Activated CD8-positive, alpha-beta T cell treated with anti-CD3 and anti-CD28 coated beads, Interleukin-2, amount 10 ng/mL, durations not matched to agents 7 days and 5 days (primary cell): ENCODE measurements at places on chromosomes 1 and 21. TPM values are rescaled to one million over a fixed set of nuclear protein-coding genes. Genes with fewer than 3 reads are reported as not detected.

DNA sequence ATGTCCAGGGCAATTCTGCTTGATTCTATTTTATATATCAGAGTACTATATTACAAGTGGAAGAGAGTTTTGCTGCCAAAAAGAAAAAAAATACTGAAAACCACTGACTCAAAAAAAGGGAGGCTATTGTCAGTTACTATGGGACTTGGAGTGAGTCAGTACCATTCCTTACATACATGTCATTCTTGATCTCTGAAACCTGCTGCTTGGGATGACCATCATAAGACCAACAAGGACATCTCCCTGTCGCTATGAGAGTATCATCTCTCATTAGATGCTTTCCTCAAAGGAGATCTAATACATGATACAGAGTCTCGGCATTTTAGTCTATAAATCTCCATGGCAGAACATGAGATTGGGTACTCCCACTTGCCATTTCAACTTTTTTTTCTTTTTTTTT lies 11.8 kb upstream of the INPP5B start:
- no peaks in the 10 kb centered on the region for H3K4me1 ChIP-seq
- no peak overlapping the region for H3K27ac ChIP-seq
- no peak for DNase-seq
- H3K4me3 ChIP-seq, result no peak overlapping the region
- no peaks in the 10 kb centered on the region for H3K27me3 ChIP-seq
- H3K36me3 ChIP-seq, result peaks cover 34% of the 10 kb centered on the region

DNA sequence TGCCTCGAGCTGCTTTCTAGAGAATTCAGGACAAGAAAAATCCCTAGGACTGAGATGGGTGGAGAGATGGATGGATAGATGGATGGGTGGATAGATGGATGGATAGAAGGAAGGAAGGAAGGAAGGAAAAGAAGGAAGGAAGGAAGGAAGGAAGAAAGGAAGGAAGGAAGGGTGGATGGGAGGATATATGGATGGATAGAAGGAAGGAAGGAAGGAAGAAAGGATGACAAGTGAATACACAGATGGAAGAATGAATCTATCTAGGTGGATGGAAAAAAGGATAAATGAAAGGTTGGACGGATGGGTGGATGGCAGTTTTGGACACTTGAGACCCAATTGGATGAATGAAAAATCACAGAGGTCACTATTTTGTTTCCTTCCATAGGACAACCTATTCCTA lies 120.4 kb upstream of the KAZN start:
- no peak overlapping the region for H3K4me3 ChIP-seq
- no peaks in the 10 kb centered on the region for H3K36me3 ChIP-seq
- no peak for DNase-seq
- no peaks in the 10 kb centered on the region for H3K27me3 ChIP-seq
- H3K27ac ChIP-seq, result no peak overlapping the region
- H3K4me1 ChIP-seq, result no peaks in the 10 kb centered on the region

DNA sequence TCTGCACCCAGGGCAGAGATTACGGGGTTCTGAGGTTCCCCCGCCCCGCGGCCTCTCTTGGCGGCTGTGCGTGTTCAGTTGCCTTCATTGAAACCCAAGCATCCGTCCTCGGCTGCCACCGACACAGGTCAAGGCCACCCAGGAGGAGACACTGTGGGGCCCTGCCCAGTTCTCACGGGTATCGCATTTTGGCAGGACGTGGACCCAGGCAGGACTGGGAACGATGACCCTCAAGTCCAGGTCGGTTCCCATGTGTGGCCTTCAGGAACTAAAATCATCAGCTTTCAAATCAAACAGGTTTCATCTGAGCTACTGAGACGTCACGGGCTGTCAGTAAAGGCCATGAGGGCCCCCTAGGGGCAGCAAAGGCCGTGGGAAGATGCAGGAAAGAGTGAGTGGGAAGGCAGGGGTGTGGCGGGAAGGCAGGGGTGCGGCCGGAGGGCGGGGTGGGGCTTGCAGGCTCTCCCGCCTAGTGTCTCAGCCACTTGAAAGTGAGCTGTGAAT lies 7.0 kb upstream of the C1orf174 start:
- peaks cover 37% of the 10 kb centered on the region for H3K4me1 ChIP-seq
- no peaks in the 10 kb centered on the region for H3K27me3 ChIP-seq
- no peak for DNase-seq
- no peaks in the 10 kb centered on the region for H3K36me3 ChIP-seq
- no peak overlapping the region for H3K27ac ChIP-seq
- no peak overlapping the region for H3K4me3 ChIP-seq

- peak overlapping the region; percentile 44 for H3K4me3 ChIP-seq
- H3K36me3 ChIP-seq, result peaks cover 65% of the 10 kb centered on the region
- DNase-seq, result no peak
- H3K27me3 ChIP-seq, result no peaks in the 10 kb centered on the region
- peak overlapping the region; percentile 84 for H3K27ac ChIP-seq
Observed at GRCh38 chr1:198966519-198966918, 327.7 kb downstream of the PTPRC start.

- no peak for DNase-seq
- no peak overlapping the region for H3K27ac ChIP-seq
- H3K4me1 ChIP-seq, result no peaks in the 10 kb centered on the region
- no peaks in the 10 kb centered on the region for H3K27me3 ChIP-seq
- no peak overlapping the region for H3K4me3 ChIP-seq
- no peaks in the 10 kb centered on the region for H3K36me3 ChIP-seq
Observed at GRCh38 chr1:4305526-4306301, 348.7 kb upstream of the AJAP1 start.

- H3K27me3 ChIP-seq, result no peaks in the 10 kb centered on the region
- DNase-seq, result no peak
- no peak overlapping the region for H3K4me3 ChIP-seq
- peaks cover 2% of the 10 kb centered on the region for H3K36me3 ChIP-seq
Observed at GRCh38 chr1:28412731-28413130, 43.2 kb downstream of the PHACTR4 start.

DNA sequence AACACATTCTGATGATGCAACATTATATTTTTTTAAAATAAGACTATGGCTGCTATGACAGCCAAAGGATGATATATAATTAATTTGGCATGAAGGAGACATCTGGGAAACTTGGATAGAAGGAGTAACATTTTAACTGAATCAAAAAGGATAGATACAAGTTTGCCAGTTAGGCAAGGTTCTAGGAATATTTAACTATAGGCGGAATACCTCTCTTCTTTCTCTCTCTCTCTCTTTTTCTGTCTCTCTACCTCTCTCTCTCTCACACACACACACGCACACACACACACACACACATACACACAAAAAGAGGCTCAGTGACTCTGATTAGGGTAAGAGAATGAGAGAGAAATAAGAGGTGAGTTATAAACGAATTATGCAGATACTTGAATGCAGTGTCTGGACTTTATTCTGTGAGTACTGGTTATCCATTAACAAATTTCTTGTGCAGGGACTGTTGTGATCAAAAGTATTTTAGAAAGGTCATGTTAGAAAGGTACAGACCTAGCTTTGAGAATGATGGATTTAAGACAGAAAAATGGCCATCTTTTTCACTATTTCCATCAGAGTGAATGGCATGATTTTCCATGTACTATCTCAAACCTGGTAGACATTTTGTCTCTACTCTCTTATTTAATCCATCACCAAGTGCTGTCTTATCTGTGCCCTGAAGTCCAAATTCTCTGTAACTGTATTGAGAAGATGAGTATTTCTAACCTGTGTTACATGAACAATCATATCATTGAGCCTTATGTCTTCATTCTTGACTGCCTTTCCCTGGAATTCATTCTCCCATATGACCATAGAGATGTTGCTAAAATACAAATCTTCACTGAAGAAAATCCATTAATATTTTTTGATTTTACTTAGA lies 1106.9 kb upstream of the ADGRL4 start:
- H3K27ac ChIP-seq, result no peak overlapping the region
- H3K4me1 ChIP-seq, result no peaks in the 10 kb centered on the region
- H3K4me3 ChIP-seq, result no peak overlapping the region
- DNase-seq, result no peak
- H3K36me3 ChIP-seq, result no peaks in the 10 kb centered on the region
- H3K27me3 ChIP-seq, result no peaks in the 10 kb centered on the region

GRCh38 chr1:202323731-202324130 lies 18.0 kb downstream of the UBE2T start:
- peaks cover 4% of the 10 kb centered on the region for H3K27me3 ChIP-seq
- no peak overlapping the region for H3K4me3 ChIP-seq
- H3K36me3 ChIP-seq, result no peaks in the 10 kb centered on the region
- DNase-seq, result no peak
- no peak overlapping the region for H3K27ac ChIP-seq

- H3K4me3 ChIP-seq, result no peak overlapping the region
- peaks cover 23% of the 10 kb centered on the region for H3K4me1 ChIP-seq
- no peak for DNase-seq
- H3K27me3 ChIP-seq, result no peaks in the 10 kb centered on the region
- no peak overlapping the region for H3K27ac ChIP-seq
Observed at GRCh38 chr1:182716740-182717720, 32.6 kb upstream of the RGS8 start.

DNA sequence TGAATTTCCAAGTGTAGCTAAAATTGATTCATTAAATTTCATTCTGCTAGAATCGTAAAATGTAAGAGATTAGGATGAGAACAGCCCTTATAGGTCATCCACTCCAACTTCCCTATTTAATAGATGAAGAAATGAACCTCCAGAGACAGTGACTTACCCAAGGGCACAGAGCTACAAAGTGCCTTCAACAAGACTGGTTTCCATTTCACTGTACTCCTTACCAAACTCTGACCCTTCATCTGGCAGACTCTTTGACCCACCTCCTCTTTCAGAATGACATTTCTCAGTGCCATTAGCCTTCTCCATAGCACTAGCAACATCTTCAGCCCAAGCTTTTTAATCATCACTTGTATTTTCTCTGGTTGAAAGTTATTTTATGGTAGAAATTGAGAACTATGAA lies 161.3 kb downstream of the NEK7 start:
- no peak overlapping the region for H3K27ac ChIP-seq
- H3K36me3 ChIP-seq, result peaks cover 46% of the 10 kb centered on the region
- H3K27me3 ChIP-seq, result no peaks in the 10 kb centered on the region
- H3K4me1 ChIP-seq, result peaks cover 5% of the 10 kb centered on the region
- no peak overlapping the region for H3K4me3 ChIP-seq

- no peaks in the 10 kb centered on the region for H3K27me3 ChIP-seq
- H3K36me3 ChIP-seq, result no peaks in the 10 kb centered on the region
- no peaks in the 10 kb centered on the region for H3K4me1 ChIP-seq
- no peak for DNase-seq
Observed at GRCh38 chr1:190003376-190003775, 474.3 kb downstream of the BRINP3 start.

GRCh38 chr1:218365226-218365999 lies 20.3 kb downstream of the TGFB2 start:
- H3K27me3 ChIP-seq, result no peaks in the 10 kb centered on the region
- H3K4me3 ChIP-seq, result no peak overlapping the region

GRCh38 chr1:19884312-19884711 lies 2.1 kb downstream of the OTUD3 start:
- H3K27me3 ChIP-seq, result no peaks in the 10 kb centered on the region
- DNase-seq, result no peak
- H3K36me3 ChIP-seq, result peaks cover 3% of the 10 kb centered on the region

- H3K4me3 ChIP-seq, result no peak overlapping the region
- no peaks in the 10 kb centered on the region for H3K4me1 ChIP-seq
- no peaks in the 10 kb centered on the region for H3K36me3 ChIP-seq
Observed at GRCh38 chr1:214002472-214002871, 14.7 kb downstream of the PROX1 start.

GRCh38 chr1:214990619-214991018 lies 91.9 kb upstream of the KCNK2 start:
- H3K36me3 ChIP-seq, result no peaks in the 10 kb centered on the region
- H3K27me3 ChIP-seq, result no peaks in the 10 kb centered on the region
- no peak overlapping the region for H3K27ac ChIP-seq
- H3K4me3 ChIP-seq, result no peak overlapping the region
- no peaks in the 10 kb centered on the region for H3K4me1 ChIP-seq

GRCh38 chr1:236848274-236848923 lies 53.3 kb downstream of the MTR start:
- no peaks in the 10 kb centered on the region for H3K27me3 ChIP-seq
- no peak overlapping the region for H3K4me3 ChIP-seq
- peaks cover 29% of the 10 kb centered on the region for H3K36me3 ChIP-seq
- peaks cover 12% of the 10 kb centered on the region for H3K4me1 ChIP-seq
- DNase-seq, result no peak

GRCh38 chr21:31176725-31177124 lies 138.4 kb upstream of the KRTAP19-8 start:
- no peak for DNase-seq
- H3K4me1 ChIP-seq, result peaks cover 35% of the 10 kb centered on the region
- H3K27me3 ChIP-seq, result no peaks in the 10 kb centered on the region
- peaks cover 5% of the 10 kb centered on the region for H3K36me3 ChIP-seq
- H3K4me3 ChIP-seq, result no peak overlapping the region

- no peaks in the 10 kb centered on the region for H3K4me1 ChIP-seq
- no peak overlapping the region for H3K4me3 ChIP-seq
- H3K27ac ChIP-seq, result no peak overlapping the region
- H3K36me3 ChIP-seq, result no peaks in the 10 kb centered on the region
Observed at GRCh38 chr21:40120940-40121575, 253.8 kb downstream of the PCP4 start.

DNA sequence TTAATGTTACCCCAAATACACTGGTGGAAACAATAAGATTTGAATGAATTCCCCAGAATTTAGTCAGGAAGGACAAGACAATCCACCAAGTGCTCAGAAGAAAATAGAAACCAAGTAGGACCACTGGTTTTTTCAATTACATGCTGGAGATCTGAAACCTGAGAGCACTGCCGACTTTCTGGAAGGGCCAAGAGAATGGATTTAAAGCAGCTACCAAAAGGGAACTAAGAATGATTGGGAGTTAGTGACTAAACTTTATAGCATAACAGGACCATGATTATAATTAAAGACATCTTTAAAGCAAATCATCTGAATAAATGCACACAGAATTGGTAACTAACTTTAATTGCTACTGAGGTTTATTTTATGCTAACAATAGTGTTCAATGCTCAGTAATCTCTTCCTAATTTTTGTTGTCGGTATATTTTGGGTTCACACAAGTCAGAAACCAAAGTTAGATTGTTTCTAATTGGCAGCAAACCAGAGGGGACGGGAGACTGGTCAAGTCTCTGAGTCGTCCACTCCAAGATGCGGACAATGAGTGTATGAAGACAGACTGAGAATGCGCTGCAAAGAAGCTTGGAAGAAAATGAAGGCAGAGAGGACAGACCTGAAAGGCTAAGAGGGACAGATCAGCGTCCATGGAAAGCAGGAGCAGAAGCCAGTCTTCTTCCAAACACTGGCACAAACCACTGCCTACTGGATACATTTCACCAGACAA lies 2.3 kb upstream of the RGS13 start:
- H3K36me3 ChIP-seq, result no peaks in the 10 kb centered on the region
- peaks cover 18% of the 10 kb centered on the region for H3K27me3 ChIP-seq
- no peaks in the 10 kb centered on the region for H3K4me1 ChIP-seq
- no peak overlapping the region for H3K27ac ChIP-seq
- no peak for DNase-seq
- H3K4me3 ChIP-seq, result no peak overlapping the region

CREG1 gene
- 7.7 TPM for total RNA-seq

NTMT2 gene
- not detected for total RNA-seq

TMEM39B gene
- 36.2 TPM for total RNA-seq

PKNOX1 gene
- 25.3 TPM for total RNA-seq

COL11A1 gene
- not detected for total RNA-seq

CCDC181 gene
- total RNA-seq, result not detected

SPRR5 gene
- not detected for total RNA-seq

FCRL4 gene
- total RNA-seq, result not detected

PBX1 gene
- total RNA-seq, result not detected

C1orf115 gene
- total RNA-seq, result 0.10 TPM

SFPQ gene
- 360 TPM for total RNA-seq

CD164L2 gene
- total RNA-seq, result not detected
